ENCODE measurements at places on chromosomes 7 and 10.

- no peak for DNase-seq
Measured at GRCh38 chr7:84251277-84251781, 56.7 kb upstream of the SEMA3A start.

DNA sequence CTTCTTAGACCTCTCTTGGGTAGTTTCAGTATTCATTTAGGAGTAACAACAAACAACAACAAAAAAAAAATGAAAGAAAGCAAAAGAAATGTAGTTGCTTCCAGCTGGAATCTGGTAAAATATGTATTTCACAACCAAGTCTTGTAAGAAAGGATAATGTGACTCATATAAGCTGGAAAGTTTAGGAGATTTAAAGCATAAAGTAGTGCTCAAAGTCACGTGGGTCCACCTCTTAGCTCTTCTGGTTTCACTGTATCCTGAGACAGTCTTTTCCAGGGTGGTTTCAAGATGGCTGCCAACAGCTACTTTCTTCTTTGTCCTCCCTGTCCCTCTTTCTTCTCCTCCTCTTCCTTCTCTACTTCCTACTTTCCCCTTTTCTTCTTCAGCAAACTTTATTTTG, 69.5 kb upstream of the CDK13 start:
- no peak for DNase-seq

GRCh38 chr10:127115100-127115499, 81.3 kb downstream of the INSYN2A start:
- DNase-seq: no peak

- DNase-seq: no peak
Measured at GRCh38 chr7:149673006-149673405, 100.4 kb downstream of the ZNF467 start.

DNA sequence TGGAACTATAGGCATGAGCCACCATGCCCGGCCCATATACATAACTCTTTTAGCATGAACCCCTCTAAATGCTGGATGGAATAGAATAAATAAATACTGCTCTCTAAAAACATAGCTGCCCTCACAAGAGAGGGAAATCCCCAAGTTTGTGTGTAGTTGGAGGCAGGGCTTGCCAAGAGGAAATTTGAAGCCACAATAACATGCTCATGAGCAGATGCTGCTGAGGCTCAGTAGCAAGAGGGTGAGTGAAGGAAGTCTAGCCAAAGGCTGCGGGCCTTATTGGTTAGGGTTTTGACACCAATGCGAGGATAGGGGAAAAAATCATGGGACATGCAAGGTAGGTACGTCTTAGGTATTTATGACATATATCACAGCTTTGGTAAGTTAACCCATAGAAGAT, 17.3 kb downstream of the TPK1 start:
- DNase-seq: peak; percentile 1

- no peak for DNase-seq
Measured at GRCh38 chr10:27258838-27259812, 18.5 kb upstream of the ACBD5 start.

DNA sequence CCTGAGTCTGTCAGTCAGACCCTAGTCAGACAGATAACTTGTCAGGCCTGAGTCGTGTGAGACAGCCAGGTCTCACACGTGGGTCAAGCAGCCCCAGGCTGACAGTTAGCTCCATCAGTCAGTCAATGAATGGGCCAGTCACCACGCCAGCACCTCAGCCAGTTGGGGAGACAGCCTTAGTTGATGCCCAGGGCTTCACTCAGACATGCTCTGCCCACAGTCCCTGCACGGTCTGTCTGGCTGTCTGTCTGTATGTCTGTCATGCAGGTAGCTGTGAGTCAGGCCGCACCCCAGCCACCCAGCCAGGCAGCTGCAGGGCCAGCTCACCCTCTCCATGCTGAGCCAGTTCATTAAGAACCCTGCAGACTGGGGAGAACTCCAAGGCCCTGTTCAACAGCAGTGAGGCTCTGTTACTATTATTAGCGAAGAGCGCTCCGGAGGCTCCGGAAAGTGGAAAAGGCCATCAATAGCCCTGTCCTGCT, 141.1 kb upstream of the PCBD1 start:
- DNase-seq: no peak

DNA sequence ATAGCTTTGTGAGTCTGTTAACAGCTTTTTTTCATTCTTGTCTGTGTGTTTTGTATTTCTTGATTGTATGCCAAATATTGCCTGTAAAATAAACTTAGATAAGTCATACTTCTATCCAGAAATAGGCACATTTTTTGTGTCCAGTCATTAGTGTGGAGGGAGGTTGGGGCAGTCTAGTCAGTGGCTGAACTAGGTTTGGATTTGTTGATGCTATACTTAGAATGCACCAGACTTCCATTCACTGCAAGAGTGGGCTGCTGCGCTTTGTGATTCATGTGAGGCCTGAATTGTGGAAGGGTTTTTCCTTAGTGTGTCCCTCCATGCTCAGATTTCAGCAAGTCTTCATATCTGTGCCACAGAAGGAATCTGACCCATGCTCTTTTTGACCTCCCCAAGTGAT, 50.0 kb downstream of the TRUB1 start:
- DNase-seq: no peak

DNA sequence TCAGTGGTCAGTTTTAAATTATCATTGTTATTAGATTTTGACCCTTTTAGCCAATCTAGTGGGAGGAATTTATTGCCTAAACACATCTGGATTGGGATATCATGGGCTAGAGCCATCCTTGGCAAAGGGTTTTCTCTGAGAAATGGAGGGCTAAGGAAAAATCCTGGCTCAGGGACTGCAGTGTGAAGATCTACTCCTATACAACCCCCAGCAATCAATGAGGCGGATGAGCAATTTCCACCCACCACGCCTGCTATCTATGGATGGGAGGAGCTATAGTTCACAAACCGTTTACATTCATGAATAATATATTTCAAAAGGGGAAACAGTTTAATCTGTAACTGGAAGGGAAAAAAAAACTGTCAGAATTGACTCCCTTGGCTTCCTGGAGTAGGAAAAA, 2.7 kb downstream of the CAV1 start:
- DNase-seq: no peak
